NCI-H1930 (cell line): ENCODE measurements at places on chromosomes 16 and 17.
A peak's percentile ranks its signal among the peaks of the same experiment; 100 is the strongest.

GRCh38 chr16:69239851-69240250 lies 52.9 kb downstream of the SNTB2 start:
- no peak for DNase-seq

DNA sequence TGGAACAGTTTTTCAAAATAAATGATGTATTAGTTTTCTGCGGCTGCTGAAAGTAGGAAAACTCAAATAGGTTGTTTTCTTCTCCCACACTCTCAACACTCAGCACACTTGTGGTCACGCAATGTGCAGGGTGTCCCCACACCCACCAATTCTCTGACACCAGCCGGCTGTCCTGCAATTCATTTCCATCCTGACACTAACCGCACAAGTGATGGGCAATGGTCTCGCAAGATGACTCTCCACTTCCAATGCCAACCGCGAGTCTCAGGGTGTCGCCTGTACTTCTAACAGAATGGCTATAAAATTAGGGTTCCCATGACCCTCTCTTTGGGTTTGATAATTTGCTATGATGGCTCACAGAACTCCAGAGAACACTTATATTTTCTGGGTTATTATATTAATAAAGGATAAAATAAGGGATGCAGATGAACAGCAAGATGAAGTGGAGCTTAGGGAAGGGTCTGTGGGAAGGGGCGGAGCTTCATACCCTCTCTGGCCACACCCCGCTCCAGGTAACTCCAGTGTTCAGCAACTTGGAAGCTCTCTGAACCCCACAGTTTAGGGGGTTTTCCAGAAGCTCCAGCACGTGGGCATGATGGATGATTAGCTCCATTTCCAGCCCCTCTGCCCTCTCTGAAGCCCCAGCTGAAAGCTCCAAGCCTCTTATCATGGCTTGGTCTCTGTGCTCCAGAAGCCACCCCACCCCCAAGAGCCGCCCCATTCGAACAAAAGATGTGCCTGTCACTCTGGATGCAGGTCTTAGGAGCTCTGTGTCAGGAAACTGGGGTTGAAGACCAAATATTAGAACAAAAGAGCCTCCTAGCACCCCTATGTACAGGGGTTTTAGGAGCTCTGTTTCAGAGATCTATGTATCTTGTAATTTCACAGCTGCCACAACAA lies 19.8 kb downstream of the TAF1C start:
- no peak for DNase-seq

GRCh38 chr16:60087530-60087929 lies 1353.4 kb upstream of the GOT2 start:
- DNase-seq = no peak

GRCh38 chr17:27323538-27324215 lies 29.8 kb downstream of the WSB1 start:
- DNase-seq = no peak

GRCh38 chr16:7344830-7345780 lies 12.5 kb downstream of the RBFOX1 start:
- no peak for DNase-seq

- DNase-seq = no peak
These were observed 156.2 kb downstream of the PPM1E start for GRCh38 chr17:58911741-58912343.

DNA sequence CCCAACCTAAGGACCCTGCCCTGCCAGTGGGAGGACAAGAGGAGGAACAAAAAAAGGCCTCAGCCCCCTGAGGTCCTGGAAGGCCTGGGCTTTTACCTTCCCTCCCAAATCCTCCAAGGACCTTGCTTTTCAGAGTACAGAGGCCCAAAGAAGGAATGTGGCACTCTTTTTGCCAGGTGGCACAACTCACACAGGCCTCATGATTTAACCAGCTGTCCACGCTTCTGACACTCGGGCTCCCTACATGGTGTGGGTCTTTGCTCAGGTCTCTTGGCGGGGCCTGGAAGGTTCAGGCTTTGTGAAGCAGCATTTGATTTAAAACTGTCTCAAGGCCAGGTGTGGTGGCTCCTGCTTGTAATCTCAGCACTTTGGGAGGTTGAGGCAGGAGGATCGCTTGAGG lies 120.6 kb downstream of the ABCC6 start:
- DNase-seq = no peak

- no peak for DNase-seq
These were observed 9.1 kb downstream of the SLC6A2 start for GRCh38 chr16:55664786-55665407.

GRCh38 chr17:61750656-61751055 lies 112.7 kb downstream of the BRIP1 start:
- no peak for DNase-seq

- no peak for DNase-seq
These were observed 13.7 kb downstream of the GUCY2D start for GRCh38 chr17:8015957-8016631.

DNA sequence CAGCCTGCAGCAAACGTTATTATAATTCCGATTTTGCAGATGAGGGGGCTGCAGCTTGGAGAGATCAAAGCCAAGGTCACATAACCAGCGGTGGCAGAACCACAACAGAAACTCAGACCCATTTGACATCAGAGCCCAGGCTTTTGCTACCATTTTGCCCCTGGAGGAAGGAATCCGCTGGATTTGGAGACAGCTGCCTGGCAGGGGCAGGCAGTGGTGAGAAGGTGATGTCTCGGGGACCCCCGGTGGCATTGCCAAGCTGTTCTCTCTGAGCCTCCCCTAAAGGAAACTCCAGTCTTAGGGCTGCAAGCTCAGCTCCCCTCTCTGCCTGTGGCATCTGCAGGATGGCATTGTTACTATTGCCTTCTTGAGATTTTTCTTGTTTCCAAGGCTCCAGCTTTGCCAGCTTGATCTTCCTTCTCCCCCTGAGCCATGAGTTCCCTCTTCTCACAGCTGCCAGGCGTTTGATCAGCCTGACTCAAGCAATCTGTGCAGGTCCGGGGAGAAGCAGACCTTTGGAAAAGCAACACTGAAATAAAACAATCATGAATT lies 40.8 kb downstream of the AIPL1 start:
- no peak for DNase-seq

DNA sequence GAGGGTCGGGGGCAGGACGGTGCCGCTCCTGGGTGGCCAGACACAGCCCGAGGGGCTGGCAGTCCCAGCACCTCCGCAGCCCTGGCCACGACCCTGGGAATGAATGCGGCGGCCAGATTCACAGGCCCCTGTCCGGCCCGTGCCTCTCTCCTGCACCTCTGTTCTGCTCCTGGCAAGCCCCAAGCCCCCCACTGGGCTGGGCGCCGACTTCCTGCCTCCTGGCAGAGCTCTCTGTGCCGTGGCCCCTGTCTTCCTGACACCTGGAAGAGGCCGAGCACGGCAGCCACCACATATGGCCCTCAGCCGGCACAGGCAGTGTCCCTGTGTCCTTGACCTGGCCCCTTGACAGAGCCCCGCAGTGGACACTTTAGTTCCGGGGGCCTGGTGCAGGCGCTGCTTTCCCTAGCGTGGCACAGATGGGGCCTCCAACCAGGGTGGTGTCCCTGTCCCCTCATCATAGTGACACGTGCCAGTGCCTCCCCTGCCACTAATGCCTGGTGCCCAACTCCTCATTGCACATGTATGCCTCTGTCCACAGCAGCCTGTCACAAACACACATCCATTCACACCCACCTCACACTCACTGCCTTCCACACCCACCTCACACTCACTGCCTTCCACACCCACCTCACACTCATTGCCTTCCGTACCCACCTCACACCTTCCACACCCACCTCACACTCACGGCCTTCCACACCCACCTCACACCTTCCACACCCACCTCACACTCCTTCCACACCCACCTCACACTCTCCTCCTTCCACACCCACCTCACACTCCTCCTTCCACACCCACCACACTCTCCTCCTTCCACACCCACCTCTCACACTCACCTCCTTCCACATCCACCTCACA lies 110.6 kb upstream of the PLCG2 start:
- DNase-seq = no peak

DNA sequence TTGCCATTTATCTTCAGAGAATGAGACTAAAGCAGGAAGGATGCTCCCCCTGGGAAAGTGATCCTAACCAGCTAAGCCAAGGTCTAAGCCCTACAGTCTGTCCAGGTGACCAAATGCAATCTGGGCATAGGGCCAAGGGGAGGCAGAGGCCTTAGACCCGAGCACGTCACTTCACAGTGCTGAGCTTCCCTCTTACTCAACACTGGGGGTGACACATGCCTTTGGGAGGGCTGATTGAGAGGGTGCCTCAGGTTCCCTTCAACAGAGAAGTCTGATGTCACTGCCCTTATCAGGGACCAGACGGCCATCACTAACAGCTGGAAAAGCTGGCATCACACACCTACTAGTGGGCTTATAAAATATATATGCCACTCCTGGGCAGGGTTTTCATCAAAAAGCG lies 4.0 kb downstream of the CIAO2B start:
- DNase-seq = no peak

- DNase-seq = no peak
These were observed 15.2 kb downstream of the C1QTNF1 start for GRCh38 chr17:79039171-79039570.

DNA sequence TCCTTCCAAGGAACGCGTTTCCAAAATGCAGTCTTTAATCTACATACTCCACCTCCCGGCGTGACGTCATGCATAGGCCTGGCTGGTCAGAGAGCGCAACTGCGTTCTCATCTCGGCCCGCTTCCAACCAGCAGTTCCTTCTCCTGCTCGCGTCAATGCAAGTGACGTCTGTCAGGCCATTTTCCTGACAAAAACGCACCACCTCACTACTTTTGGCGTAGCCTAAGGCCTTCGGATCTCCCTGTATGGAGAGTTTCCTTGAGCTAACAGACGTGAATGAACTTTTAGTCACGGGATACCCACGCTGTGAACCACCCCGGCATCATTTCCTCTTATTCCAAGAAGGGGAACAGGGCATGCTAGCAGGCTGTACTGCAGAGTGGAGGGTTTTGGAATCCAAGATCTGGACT lies 25.0 kb downstream of the TEX14 start:
- DNase-seq = peak; percentile 64

- DNase-seq = no peak
These were observed 61.4 kb downstream of the CYB5B start for GRCh38 chr16:69485816-69486215.

DNA sequence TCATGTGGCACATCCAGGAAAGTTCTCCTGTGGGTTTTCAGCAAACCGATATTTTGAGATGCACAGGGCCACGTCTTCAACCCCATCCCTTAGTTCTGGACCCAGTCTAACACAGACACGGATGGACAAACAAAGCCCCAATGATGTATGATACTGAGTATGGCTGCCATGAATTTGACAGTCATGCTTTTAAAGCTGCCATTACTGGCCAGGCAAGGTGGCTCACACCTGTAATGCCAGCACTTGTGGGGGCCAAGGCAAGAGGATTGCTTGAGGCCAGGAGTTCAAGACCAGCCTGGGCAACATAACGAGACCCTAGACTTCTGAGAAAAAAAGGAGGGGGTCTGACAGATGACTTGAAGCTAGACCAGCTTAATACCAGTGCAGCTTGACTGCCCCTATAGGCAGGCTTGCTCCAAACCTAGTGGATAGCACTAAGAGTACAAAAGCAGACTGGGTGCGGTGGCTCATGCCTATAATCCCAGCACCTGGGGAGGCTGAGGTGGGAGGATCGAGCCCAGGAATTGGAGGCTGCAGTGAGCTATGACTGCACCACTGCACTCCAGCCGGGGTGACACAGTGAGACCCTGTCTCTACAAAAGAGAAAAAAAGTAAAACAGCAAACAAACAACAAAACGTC lies 10.8 kb upstream of the ZNF629 start:
- no peak for DNase-seq

- no peak for DNase-seq
These were observed 36.4 kb upstream of the MED13 start for GRCh38 chr17:62101515-62101914.

GRCh38 chr16:85279825-85280545 lies 167.7 kb upstream of the CIBAR2 start:
- DNase-seq = no peak

DNA sequence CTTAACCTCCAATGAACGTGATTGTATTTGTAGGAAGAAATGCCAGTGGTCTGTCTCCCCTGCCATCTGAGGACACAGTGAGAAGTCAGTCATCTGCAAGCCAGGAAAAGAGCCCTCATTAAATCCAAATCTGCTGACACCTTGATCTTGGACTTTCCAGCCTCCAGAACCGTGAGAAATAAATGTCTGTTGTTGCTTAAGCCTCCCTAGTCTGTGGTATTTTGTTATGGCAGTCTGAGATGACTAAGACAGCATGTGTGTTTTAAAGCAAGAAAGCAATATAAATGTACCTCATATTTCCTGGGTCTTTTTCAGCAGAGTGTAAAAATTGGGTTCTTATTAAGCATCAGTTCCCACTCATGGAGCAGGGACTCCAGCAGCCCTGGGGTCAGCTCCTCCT lies 177.9 kb upstream of the NLRP1 start:
- DNase-seq = no peak

GRCh38 chr17:15659663-15660062 lies 24.4 kb downstream of the TRIM16 start:
- no peak for DNase-seq

DNA sequence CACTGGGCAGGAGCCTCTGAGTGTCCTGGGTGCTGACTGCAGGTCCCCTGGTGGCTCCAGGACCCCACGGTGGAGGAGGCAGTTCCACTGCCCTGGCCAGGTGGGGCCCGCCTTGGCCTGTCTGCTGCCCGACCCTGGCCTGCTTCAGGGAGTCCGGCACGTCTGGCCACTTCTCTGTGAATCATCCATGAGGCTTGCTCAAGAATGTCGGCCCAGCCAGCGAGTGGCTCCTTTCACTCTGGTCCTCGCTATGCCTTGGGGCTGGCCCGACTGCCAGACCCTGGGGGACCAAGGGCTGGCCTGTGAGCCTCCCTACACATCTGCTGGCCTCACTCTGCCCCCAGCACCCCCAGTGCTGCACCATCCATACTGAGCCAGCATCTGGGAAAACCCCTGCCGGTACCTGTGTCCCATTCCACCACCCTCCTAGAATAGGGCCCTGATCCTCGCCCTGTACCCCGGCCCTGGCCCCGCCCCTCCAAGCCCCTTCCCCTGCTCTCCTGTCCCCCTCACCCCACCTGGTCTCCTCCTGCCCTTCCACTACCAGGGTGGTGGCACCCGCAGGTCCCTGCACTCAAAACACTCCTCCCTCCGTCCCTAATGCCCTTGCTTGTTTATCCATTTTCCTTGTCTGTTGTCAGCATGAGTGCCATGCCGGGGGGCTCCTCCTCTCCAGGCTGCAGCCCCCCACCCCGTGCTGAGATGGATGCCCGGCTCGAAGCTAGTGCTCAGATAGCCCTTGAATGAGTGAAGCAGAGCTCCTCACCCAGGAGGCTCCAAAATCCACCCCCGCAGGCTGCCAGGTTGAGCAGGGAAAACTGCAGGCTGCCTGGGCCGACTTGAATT lies 35.5 kb downstream of the ADCY7 start:
- DNase-seq = no peak

- peak; percentile 52 for DNase-seq
These were observed 6.8 kb upstream of the TBC1D3B start for GRCh38 chr17:36183001-36183971.
